ENCODE measurements at places on chromosomes 3 and 15.
A peak's percentile ranks its signal among the peaks of the same experiment; 100 is the strongest.

DNA sequence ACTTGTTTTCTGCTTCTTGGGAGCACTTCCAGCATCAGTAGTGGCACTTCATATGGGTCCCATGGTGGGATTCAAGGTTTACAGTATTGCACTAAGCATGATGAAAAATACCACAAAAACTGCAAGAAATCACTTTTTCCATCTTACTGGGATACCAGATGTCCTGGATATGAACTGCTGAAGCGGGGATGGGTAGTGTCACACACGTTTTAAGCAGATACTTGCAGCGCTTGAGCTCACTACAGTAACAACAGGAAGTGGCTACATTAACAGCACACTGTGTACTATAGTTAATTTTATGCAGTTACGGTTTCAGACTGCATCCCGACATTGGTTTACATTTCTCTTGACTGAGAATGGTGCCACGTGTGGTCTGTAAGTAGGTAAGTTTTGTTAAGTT lies 3.5 kb upstream of the ISG20 start:
- no peak for DNase-seq

GRCh38 chr3:106184540-106185457 lies 316.0 kb upstream of the CBLB start:
- no peak for DNase-seq

DNA sequence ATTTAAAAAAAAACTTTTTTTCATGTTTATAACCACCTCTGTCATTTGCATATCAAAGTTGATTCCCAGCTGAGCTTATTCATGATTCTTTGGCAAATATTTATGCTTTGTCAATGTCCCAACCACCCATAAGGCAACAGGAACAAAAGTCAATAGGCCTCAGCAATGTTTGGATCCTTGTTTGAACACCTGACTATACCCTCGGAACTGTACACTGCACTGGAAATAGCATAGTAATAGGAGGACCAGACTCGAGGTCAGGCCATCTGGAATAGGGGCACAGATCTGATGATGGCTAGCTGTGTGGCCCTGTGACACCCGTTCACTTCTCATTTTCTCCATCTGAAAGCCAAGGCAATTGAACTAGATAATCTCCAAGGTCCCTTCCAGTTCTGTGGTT lies 301.7 kb upstream of the ATP11B start:
- no peak for DNase-seq

DNA sequence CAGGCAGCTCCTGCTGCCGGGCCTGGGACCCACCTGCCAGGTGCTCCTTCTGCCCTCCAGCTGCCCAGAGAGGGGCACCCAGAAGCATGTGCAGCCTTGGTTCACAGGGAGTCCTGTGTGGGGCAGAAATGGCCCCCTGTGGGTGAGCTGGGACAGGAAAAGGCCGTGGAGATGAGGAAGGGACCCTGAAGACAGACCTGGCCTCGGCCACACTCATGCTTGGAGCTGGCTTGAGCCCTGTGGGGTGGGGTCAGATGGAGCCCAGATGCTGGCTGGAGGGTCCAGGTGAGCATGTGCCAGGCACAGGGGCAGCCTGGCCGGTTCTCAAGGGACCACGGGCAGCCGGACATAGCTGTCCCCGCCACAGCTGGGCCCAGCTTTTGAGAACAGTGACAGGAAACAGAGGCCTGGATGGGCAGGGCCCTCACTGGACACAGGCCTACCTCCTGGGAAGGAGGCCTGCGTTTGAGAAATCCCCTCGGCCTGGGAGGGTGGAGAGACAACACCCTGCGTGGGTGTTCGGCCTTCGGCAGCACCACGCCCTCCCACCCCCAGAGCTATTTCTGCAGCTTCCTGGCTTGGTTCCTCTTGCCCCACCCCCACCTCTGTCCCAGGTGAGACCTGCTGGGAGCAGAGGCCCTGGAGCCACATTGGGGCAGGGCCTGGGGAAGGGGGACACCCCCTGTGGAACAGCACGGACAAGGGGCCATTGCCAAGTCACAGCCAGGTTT lies 132.6 kb upstream of the MEF2A start:
- DNase-seq: no peak

DNA sequence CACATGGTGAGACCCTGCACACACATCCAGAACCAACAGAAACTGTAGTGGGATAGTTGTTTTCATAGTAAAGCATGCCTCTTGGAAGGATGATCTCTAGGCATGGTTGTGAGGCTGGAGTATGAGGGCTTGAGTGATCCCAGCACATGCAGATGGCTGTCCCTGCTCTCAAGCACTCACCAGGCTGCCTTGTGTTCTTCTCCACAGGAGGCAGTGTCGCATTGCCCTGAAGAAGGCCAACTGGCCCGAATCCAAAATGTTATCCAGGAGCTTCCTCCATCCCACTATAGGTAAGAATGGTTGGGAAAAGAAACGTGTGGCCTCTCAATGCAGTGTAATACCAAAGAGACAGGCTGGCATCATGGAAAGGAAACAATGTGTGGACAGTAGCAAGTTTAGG lies 82.7 kb downstream of the TMEM39A start:
- DNase-seq: no peak

GRCh38 chr15:33089878-33090757 lies 104.4 kb downstream of the FMN1 start:
- peak; percentile 52 for DNase-seq

GRCh38 chr3:177213801-177214535 lies 16.7 kb upstream of the TBL1XR1 start:
- DNase-seq: no peak

GRCh38 chr3:113266738-113267137 lies 55.4 kb downstream of the BOC start:
- DNase-seq: no peak

DNA sequence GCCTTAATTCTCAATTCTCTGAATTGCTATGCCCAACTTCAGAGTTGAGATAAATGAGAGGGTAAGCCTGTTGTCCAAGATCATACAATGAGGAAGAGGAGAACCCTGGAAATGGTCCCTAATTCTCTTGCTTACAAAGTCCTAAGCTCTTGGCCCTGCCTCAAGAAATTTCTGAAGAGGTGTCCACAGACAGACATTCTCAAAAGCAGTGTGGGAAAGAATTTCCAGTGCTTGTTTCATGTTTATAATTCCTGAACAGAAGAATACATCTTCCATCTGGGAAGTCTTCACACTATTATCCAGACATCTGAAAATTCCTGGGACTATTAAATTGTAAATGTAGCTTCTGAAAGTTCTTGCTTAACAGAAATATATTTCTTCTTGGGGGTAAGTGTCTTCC lies 166.8 kb upstream of the LRTM1 start:
- DNase-seq: no peak

DNA sequence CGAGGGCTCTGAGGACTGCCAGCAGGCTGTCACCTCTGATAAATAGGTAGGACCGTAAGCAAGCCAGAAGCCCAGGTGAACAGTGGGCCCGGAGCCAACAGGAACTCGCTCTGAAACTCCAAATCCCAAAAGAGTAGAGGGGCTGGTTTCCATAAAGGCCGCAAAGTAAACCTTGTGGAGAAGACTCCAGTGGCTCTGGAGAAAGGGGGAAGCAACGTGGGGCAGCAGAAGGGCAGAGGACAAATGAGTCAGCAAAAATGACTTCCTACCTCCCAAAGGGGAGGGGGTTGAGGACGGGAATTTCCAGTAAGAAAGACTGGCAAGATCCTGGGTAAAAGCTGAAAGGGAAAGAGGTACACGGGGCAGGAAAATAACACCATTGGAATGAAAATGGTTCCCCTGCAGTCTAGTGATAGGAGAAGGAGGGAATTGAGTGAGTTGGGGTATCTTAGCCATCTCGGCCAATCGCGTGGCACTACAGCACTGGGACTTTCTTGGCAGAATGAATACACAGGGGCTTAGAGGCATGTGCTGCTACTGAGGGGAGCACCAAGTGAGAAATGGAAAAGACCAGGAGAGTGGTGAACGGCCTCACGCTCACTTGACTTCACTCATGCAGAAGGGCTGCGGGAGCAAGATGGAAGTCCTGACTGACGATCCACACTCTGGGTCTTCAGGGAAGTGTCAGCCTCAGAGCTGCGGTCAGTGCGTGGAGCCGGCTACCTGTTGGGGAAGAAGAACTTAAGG lies 33.2 kb downstream of the BMF start:
- DNase-seq: no peak

DNA sequence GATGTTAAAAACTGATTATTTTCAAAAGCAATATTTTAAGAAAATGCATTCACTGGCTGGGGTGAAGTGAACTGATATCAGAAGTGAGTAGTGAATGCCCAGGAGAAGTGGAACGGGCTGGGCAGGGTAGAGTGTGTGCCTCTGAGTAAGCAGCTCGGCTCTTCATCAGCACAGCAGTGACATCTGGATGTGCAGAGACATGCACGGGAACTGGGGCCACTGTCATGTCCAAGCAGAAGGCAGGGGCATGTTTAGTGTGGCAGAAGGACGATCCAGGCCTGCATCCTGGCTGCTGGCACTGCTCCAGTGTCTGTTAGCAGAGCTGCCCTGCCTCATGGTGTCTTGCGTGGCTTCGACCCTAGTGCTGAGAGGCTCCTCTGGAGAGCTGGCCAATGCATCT lies 305.6 kb upstream of the LRRFIP2 start:
- DNase-seq: no peak

- DNase-seq: no peak
Measured at GRCh38 chr15:72423256-72423655, 25.2 kb downstream of the TMEM202 start.

DNA sequence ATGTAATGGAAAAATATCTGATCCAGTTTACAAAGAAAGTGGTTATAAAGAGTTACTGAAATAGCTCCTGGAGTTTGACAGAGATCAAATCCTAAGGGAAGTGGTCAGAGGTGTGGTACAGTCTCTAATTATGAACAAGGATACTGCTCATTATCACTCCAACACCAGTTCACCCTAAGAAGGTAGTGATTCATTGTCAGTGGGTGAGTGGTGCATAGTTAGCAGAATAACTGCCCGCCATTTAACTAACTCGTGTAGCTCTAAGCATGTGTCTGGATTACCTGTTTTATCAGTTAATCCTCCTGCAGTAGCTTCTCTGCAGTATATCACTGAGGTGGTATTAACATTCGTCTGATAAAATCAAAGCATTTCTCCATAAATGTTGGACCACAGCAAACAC lies 700.1 kb downstream of the NLGN1 start:
- DNase-seq: no peak

DNA sequence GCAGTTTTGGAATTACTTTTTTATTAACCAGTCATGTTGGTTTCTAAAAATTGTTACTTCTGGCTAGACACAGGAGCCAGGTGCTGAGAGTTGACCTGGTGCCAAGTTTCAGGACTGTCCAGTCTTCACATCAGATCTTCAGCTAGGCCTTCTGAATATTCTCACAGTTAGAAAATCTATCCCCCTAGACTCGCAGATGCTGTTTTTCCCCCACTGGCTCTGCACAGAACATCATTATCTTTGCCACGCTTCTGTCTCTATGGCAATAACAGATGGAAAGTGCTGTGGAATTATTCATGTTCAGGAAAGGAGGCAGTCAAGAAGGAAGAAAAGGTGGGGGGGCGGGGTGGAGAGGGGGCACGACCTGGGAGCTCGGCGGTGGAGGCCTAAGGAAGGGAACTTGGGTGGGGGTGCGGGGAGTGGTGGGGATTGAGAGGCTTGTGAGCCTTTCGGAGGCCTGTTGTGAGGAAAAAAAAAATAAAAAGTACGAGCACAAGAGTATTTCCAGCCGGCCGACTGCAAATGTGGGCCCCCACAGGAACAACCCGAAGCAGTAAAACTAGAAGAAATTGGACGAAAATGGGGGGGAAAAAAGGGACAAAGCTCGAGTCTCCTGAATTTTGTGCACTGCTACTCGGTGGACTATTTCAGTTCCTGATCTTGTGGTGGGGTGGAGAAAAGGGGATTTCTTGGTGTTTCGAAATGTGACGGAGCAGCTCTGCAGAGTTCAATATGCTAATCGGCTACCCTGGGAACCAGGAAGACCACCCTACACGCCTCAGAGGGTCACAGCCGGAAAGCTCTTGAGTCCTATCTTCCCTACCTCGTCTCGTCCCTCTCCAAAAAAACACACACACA lies 1.5 kb upstream of the SKIL start:
- no peak for DNase-seq

- no peak for DNase-seq
Measured at GRCh38 chr3:55307622-55308021, 179.5 kb downstream of the WNT5A start.

- DNase-seq: no peak
Measured at GRCh38 chr3:40336511-40337135, 27.1 kb downstream of the EIF1B start.

DNA sequence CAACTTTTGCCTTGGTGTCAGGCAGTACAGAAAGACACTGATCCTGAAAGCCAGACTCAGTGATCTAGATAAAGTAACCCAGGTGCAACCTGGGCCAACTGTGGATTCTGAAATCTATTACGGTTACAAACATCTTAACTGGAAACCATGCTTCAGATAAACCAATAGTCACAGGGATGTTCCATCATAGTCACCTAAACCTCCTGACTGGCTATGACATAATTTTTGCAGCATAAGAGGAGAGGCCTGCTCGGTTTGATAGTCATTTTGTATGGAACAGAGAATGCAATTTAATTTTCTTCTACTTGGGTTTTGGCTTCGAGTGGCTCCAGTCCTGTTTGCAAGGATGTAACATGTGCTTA lies 3.7 kb downstream of the SLCO3A1 start:
- no peak for DNase-seq

DNA sequence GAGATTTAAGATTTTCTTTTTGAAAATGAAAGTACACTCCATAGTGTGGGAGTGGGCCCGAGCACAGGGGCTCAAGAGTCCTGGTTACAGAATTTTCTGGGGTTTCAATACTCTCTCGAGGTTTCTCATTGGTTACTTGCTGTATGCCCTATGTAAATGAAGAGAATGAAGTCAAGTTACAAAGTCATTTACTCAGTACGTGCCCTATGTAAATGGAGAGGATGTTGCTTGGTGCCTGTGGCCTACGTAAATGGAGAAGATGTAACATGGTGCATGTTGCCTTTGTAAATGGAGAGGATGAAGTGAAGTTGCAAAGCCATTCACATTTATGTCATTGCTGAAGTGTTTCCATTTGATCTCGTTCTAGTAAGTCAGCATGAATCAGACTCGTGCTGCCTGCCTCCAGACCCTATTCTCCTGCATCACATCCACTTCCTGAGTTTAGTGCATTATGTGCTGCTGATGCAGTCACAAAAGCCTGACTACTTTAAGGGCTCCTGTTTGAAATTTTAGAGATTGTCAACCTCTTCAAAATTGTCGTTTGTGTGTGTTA lies 302.0 kb downstream of the ZBBX start:
- DNase-seq: no peak

- no peak for DNase-seq
Measured at GRCh38 chr3:79250746-79251145, 517.1 kb downstream of the ROBO1 start.

- DNase-seq: no peak
Measured at GRCh38 chr3:45670991-45671390, 18.2 kb upstream of the SACM1L start.

- DNase-seq: no peak
Measured at GRCh38 chr3:65411367-65411766, 627.4 kb downstream of the MAGI1 start.

DNA sequence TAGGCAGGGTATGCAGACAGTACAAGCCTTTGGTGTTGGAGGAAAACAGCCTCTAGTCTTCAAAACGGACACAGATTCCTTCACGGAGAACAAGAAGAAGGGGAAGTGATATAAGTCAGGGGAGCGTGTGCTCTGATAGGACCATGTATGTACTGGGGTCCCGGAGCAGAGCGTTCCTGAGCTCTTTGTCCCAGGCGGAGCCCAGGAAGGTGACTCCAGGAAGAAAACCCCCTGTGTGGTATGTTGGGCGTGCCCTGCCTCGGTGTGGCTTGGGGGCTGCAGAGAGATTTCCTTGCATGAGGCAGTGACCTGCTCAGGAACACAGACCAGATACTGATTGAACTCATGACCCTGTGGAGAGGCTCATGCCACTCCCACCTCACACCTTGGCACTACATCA lies 21.7 kb downstream of the MELTF start:
- DNase-seq: no peak
